AG10803 (cell line): ENCODE measurements at places on chromosomes 12 and 14.

GRCh38 chr12:52046859-52047258, 4.4 kb upstream of the NR4A1 start:
- DNase-seq: no peak

- no peak for DNase-seq
Observed at GRCh38 chr12:55060470-55060869, 40.7 kb downstream of the NEUROD4 start.

DNA sequence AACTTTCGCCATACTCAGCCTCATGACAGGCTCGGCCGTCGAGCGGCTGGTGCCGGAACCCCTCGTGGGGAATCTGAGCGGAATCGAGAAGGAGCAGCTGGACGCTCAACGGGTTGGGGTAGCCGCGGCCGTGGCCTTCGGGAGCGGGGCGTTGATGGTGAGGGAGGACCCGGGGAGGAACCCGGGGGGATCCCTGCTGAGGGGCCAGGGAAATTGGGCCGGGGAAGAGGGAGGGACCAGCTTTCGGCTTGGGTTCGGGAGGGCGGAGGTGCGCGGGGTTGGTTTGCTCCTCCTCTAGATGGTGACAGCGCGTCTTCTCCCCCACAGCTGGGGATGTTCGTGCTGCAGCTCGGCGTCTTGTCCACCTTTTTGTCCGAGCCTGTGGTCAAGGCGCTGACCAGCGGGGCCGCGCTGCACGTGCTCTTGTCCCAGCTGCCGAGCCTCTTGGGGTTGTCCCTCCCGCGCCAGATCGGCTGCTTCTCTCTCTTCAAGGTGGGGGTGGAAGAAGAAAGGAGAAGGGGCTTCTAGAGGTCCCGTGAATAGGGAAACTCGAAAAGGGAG, 9.8 kb downstream of the ARHGEF25 start:
- DNase-seq: no peak

GRCh38 chr12:13472690-13473089, 276.2 kb downstream of the EMP1 start:
- peak; percentile 27 for DNase-seq

GRCh38 chr12:109214131-109214530, 95.0 kb downstream of the FOXN4 start:
- no peak for DNase-seq

DNA sequence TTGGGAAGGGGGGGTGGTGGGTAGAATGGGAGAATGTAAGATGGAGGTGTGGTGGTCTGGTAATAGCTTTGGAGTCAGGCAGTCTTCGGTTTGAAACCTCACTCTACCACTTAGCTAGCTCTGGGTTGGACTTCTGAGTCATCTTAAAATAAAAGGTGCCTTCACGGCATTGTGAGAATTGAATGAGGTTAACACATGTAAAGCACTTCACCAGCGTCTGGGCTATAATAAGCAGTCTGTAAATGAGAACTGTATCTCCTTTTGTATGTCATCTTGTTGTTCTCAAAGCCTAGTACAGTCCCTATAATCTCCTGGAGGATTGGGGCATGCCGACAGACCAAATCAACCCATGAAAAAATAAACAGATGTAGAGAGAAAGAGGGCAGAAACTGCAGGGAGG, 11.2 kb downstream of the C2CD5 start:
- no peak for DNase-seq

DNA sequence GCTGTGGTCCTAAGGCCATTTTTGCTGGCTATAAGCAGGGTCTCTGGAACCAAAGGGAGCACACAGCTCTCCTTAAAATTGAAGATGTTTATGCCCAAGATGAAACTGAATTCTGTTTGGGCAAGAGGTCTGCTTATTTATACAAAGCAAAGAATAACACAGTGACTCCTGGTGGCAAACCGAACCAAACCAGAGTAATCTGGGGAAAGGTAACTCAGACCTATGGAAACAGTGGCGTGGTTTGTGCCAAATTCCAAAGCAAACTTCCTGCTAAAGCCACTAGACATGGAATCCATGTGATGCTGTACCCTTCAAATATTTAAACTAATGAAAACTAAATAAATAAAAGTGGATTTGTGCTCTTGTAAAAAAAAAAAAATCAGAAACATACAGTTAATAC, 29.6 kb upstream of the BICDL1 start:
- DNase-seq: no peak

GRCh38 chr14:41604721-41605531, 1.8 kb upstream of the LRFN5 start:
- DNase-seq: peak; percentile 66

GRCh38 chr12:124408822-124409517, 114.1 kb downstream of the RFLNA start:
- DNase-seq: no peak

DNA sequence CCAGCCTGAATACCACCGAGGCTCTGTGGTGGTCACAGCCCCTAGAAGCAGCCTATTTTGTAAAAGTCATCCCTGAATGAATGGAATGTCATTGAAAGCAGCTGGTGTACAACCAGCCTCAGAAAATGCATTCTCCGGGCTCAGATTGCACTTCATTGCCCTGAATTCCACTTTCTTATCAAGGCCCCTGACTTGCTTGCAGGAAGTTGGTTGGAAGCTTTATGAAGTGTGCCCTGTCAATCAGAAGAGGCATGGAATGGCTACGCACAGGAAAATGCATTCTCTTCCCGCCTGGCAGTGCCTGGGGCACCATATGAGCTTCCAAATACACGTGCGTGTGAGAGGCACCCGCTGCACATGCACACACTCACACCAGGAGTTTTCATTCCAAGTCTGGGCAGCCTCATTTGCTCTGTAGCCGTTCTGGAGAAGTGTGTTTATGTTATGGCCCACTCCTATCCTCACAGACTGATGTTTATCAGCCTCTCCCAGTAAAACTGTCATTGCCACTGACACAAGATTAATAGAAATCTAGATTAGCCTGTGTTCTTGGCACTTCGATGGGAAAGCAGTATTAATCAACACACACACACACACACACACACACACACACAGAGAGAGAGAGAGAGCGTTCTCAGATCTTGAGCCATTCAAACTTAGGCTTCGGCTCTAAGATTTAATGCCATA, 63.9 kb downstream of the NUAK1 start:
- peak; percentile 70 for DNase-seq

DNA sequence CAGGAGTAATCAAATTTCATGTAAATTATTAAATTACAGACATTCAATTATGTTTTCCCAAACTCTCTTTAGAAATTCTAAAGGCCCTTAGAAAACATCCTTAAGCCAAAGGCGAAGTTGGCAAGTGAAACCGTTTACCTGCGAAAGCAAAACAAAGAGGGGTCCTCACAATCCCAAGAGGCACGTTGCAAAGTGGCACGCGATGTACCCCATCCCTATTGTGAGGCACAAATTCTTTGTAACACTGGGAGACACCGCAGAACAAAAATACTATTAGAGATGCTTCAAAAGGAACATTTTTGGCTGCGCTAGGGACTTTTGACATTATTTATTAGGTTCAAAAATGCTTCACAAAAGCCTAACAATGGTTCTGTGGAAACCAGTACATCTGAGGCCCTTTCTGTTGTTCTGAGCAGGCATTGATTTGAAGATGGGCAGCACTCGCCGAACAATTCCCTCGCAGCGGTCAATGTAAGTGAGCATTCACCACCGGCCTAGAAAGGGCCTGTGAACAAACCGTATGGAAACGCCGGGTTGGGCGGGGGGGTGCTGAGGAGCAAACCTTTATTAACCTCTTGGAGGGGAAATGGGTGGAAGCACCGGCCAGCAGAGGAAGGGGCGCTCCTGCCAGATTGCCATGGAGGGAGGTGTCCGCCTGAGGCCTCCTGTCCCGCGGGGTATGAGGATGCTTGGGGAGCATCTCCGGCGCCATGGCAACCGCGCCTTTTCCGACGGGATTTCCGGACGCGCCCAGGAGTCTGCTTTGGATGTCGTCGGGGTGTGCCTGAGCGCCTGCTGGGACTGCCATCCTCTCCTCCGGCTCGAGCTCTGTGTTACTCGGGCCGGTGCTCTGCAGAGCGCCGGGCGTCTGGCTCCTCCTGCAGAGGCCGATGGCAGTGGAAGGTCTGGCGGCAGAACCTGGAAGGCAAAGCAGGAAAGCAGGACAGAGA, 193.9 kb downstream of the C12orf42 start:
- DNase-seq: no peak

- DNase-seq: no peak
Observed at GRCh38 chr12:31797230-31797872, 68.5 kb upstream of the AMN1 start.

- DNase-seq: no peak
Observed at GRCh38 chr14:21017528-21018245, 7.2 kb downstream of the NDRG2 start.

DNA sequence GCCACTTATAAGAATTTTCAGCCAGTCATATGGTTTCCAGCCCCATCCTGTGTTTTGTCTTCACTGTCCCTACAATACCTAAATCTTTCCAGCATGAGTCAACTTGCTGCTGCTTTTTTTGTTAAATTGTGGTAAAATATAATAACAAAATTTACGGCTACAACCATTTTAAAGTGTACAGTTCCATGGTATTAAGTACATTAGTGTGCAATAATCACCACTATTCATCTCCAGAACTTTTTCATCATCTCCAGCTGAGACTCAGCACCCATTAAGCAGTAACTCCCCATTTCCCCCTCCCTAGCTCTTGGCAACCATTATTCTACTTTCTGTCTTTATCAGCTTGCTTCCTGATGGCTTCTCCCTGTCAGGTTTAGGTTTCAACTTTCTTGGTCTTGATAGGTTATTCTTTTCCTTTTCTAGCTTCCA, 39.1 kb downstream of the FRS2 start:
- peak; percentile 68 for DNase-seq

DNA sequence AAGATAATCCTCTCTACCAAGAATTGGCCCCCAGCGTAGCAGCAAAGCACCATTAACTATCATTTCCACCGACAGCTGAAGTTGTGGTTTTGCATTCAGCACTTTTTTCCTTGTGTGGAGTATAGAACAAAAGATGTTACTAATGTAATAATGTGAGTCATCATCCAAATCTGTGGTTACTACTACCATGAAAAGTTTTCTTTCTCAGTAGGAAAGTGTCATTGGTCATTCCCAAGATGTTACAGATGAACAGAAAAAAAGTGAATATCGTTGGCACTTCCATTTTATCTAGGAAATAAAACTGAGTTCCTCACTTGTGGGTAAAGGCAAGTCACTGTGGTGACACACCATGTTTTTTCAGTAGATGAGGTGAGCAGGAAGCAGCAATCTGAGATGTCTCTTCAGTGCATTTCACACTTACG, 30.3 kb upstream of the IFNG start:
- peak; percentile 45 for DNase-seq

GRCh38 chr14:105384041-105384557, 14.2 kb upstream of the TEX22 start:
- DNase-seq: no peak

DNA sequence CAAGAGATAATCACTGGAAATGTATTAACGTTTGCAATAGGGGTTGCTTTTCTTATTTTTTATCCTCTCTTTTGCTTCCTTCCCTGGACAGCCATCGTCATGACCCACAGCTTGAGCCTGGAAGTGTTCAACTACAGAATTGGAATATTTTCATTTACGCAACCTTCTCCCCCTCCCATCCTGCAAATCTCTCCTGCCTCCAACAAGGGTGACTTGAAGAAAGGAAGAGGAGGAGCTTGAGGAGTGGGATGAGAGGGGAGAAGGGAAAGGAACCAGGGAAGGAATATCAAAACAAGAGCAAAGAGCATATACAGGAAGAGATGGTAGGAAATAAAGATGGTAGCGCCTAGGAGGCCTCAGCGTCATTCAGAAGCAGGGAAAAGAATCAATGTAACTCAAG, 1.6 kb upstream of the MANSC4 start:
- DNase-seq: no peak

DNA sequence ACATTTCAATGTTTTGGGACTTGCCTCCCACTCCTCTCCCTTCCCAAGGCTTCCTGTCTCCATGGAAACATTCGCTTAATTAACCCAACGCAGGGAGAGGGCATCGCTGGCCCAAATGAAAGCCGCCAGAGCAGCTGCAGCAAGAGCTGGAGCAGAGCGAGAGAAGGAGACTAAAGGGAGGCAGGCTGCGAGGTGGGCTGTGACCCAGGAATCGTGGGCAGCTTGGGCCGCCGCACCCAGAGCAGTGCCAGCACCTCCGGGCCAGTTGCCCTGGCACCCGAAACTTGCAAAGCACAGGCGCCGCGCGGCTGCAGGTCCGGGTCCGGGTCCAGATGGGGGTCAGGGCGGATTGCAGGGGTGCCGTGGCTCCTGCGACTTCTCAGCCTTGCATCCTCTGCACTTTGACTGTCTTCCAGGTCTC, 43.5 kb upstream of the PTPRQ start:
- DNase-seq: peak; percentile 12

DNA sequence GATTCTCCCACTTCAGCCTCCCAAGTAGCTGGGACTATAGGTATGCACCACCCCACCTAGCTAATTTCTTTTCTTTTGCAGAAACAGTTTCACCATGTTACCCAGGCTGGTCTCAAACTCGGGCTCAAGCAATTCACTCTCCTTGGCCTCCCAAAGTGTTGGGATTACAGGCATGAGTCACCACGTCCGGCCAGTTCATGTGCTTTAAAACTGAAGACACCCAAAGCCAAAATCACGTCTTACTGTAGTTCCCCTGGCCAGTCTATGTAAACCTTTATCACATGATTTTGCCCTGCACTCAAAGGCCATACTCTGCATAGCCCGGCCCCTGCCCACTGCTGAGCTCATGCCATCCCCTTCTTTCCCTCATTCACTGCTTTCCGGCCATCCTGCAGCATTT, 4.5 kb downstream of the ALKBH2 start:
- peak; percentile 22 for DNase-seq

- DNase-seq: peak; percentile 57
Observed at GRCh38 chr14:59688224-59689170, 111.9 kb upstream of the CCDC175 start.

- DNase-seq: peak; percentile 95
Observed at GRCh38 chr12:45232756-45233372, 17.0 kb downstream of the ANO6 start.

DNA sequence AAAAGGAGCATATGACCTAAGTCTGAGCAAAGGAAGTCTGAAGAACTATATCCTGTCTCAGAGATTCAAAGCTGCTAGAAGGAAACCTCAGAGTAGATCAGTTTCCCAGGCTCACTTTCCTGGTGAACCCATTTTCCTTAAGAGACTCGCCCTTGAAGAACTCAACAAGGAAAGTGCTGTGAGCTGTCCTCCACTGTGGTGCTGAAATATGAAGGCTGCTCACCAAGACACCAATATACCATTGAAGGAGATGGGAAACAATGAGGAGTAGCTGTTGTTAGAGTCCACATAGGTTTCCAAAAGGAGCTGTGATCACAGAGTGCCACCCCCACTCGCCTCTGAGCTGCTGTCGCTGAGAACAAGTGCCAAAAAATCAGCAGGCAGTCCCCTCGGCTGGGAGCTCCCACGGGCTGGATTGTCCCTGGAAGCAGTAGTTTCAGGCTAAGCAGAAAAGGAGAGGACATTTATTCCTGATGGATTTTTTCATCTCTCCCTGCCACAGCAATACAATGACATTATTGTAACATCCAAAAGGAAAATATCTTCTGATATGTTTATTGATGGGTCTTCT, 282.1 kb downstream of the RPS29 start:
- DNase-seq: peak; percentile 3

GRCh38 chr14:73289308-73289707, 52.0 kb downstream of the PAPLN start:
- no peak for DNase-seq
